ENCODE measurements at places on chromosomes 5 and 9. TPM values are rescaled to one million over a fixed set of nuclear protein-coding genes. Genes with fewer than 3 reads are reported as not detected.
A peak's percentile ranks its signal among the peaks of the same experiment; 100 is the strongest.

The FSD1L gene
- 8.4 TPM for total RNA-seq

The CAMK4 gene
- 1.1 TPM for total RNA-seq

The CDKN2B-AS1 gene
- 1.8 TPM for total RNA-seq

The C5orf15 gene
- 27.1 TPM for total RNA-seq

The C9orf50 gene
- 0.35 TPM for total RNA-seq

The IFNA2 gene
- not detected for total RNA-seq

The CDKN2B gene
- 11.8 TPM for total RNA-seq

The C7 gene
- total RNA-seq = 293 TPM

The LCN9 gene
- total RNA-seq = not detected

The EQTN gene
- total RNA-seq = 0.97 TPM

The FGFR4 gene
- total RNA-seq = 0.77 TPM

The CYLC2 gene
- total RNA-seq = not detected

The DAB2IP gene
- total RNA-seq = 40.6 TPM

The MYOZ3 gene
- 69.1 TPM for total RNA-seq

The INSL6 gene
- total RNA-seq = 0.48 TPM

The OR1J2 gene
- total RNA-seq = not detected

The BAAT gene
- total RNA-seq = not detected

DNA sequence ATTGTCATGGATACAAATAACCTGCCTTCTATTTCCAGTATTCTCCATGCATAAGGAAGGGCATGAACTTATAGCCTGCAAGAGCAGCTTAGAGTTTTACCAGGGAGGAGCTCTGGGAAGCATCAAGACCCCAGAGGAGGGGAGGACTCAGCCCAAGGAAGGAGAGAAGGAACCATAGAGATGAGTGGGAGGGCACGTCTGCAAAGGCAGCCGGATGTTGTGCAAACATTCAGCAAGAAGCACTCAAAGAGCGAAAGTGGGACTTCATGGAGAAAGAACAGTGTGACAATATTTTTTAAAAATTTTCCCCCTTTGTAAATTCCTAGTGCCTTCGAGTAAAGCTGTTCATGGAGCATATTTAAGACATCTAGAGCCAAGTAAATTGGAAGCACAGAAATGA, 270.1 kb upstream of the PTGER4 start:
- DNase-seq = no peak

GRCh38 chr5:178357121-178357521, 124.5 kb upstream of the PHYKPL start:
- peak; percentile 18 for DNase-seq

GRCh38 chr5:176784218-176785165, 25.9 kb upstream of the UNC5A start:
- DNase-seq = no peak

DNA sequence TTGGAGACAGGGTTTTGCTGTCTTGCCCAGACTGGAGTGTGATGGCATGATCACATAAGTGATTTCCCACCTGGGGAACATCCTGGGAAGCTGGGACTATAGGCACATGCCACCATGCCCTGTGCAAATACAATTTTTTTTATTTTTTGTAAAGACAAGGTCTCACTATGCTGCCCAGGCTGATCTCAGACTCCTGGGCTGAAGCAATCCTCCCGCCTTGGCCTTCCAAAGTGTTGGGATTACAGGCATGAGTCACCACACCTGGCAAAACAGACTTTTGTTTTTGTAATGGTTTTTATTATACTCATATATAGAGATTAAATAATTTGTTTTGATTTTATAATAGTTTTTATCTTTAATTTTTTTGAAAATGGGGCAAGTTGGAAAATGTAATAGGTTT, 14.7 kb downstream of the DNAJC25 start:
- no peak for DNase-seq

GRCh38 chr9:131863306-131863896, 123.5 kb upstream of the RAPGEF1 start:
- DNase-seq = no peak

GRCh38 chr9:128124873-128125579, 2.5 kb downstream of the PTGES2 start:
- peak; percentile 56 for DNase-seq

- no peak for DNase-seq
Observed at GRCh38 chr9:4117835-4118610, 181.8 kb downstream of the GLIS3 start.

DNA sequence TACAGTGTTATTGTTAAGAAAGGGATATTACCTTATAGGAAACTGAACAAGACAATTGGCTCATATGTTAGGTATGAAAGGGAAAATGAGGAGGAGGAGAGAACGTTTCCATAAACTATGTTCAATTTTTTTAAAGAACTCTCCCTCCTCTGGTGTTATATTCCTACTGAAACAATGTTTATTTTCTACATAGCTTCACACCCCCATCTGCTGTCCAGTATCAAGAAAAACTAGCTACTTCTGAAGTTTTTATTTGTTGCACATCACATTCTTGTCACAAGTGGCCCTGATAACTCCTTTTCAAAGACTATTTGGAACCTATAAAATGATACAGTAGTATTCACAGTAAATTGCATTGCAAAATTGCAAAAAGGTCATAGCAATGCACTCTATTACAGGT, 223.4 kb upstream of the FAM174A start:
- DNase-seq = no peak

GRCh38 chr5:13992795-13993194, 48.3 kb upstream of the DNAH5 start:
- no peak for DNase-seq

- DNase-seq = no peak
Observed at GRCh38 chr5:132269635-132270334, 12.3 kb downstream of the PDLIM4 start.

- DNase-seq = no peak
Observed at GRCh38 chr5:140988100-140988499, 21.8 kb downstream of the PCDHAC2 start.

GRCh38 chr5:164352695-164353094, 847.3 kb downstream of the MAT2B start:
- DNase-seq = no peak

GRCh38 chr9:81077572-81077971, 611.8 kb downstream of the TLE1 start:
- no peak for DNase-seq

DNA sequence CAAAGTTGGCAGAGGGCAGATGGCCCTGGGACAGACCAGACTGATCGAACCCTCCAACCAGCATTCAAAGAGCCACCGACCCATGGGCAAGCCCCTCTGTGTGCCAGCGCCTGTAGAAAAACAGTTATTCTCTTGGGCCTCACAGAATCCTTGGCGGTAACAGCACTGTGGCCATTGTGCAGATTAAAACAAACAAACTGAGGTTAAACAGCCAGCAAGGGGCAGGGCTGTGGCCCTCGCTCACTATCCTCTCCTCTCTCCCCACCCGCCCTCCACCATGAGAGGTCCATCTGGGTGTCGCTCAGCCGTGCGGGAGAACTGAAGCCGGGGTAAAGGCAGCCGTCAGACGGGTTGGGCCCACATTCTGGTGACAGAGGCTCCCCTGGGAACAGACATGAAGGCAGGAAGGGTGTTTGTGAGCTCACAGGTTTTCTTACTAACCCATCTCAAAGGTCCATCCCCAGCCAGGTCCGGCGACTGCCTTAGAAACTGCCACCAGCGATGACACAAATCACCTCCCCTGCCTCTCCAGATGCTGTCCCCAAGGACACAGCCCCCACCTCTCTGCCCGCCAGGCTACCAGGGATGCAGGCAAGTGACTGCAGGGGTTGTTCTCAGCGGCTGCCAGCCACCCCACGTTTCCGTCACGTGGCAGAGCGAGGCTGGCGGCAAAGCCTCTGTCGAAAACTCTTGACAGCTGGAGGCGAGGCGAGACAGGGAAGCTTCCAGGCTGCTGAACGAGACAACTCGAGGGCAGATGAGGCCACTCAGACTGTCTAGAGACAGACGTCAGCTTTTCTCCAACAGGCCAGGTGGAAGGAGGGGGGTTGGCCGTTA, 75.8 kb upstream of the SARDH start:
- DNase-seq = no peak

GRCh38 chr5:117494188-117494587, 919.6 kb upstream of the SEMA6A start:
- no peak for DNase-seq

DNA sequence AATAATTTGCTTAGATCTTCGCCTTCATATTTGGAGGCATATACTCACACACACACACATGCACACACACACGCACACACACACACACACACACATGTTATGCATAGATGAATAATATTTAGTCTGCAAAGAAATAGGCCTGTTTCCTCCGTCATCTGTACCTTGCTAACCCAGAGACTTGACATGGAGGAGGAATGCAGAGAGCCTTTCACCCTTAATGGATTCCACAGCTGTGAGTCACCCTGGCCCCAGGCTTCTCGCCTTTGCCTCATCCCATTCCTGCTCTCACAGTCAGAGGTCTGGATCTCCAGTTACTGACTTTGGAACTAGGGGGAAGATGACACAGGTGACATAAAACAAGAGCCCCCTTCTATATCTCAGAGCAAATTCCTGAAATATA, 29.7 kb downstream of the ZNF462 start:
- peak; percentile 46 for DNase-seq

DNA sequence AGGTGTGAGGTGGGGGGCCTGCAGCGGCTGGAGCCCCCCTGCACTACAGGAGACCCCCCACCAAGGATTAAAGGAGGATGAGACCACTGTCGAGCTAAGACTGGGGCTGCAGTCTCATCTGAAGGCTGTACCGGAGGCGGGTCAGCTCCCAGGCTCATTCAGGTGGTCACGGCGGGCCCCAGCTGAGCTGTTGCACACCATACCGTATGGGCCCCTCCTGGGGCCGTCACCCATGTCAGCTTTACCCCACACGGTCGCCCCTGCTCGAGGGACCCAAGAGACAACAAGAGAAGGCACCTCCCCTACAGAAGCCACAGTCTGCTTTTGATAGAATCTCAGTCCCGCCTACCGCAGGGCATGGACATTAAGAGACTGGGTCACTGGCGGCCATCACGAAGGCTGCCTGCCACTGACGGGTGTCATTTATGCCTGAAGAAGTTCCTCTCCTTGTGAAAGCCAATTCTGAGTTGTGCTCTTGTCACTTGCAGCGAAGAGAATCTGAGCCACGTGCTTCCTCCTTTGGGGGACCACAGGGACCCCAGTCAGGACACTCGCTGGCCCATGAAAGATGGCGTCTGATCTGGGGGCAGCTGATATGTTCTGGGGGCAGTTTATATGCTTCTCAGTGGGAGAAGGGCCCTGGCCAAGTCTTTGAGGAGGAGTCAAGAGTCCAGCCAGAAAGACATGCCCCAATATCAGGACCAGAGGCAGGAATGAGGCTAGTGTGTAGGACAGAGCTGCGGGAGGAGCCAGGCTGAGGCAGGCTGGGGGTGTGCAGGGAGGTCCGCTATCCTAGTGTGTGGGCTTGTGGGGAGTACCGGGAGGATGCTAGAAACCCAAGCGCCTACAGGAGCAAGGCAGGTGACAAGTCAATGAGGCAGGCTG, 102.4 kb downstream of the ZNF354C start:
- peak; percentile 9 for DNase-seq

DNA sequence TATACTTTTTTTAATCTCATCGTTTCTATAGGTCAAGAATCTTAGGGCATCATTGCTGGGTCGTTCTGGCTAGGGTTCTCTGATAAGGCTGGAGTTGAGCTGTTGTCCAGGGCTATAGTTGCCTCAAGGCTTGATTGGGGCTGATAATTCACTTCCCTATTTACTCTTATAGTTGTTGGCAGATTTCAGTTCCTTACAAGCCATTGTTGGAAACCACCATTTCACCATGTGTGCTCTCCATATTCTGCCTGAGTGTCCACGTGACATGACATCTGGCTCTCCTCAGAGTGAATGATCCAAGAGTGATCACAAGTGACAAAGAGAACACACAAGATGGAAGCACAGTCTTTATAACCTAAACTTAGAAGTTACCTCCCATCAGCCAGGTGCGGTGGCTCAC, 852.2 kb downstream of the EFNA5 start:
- no peak for DNase-seq

DNA sequence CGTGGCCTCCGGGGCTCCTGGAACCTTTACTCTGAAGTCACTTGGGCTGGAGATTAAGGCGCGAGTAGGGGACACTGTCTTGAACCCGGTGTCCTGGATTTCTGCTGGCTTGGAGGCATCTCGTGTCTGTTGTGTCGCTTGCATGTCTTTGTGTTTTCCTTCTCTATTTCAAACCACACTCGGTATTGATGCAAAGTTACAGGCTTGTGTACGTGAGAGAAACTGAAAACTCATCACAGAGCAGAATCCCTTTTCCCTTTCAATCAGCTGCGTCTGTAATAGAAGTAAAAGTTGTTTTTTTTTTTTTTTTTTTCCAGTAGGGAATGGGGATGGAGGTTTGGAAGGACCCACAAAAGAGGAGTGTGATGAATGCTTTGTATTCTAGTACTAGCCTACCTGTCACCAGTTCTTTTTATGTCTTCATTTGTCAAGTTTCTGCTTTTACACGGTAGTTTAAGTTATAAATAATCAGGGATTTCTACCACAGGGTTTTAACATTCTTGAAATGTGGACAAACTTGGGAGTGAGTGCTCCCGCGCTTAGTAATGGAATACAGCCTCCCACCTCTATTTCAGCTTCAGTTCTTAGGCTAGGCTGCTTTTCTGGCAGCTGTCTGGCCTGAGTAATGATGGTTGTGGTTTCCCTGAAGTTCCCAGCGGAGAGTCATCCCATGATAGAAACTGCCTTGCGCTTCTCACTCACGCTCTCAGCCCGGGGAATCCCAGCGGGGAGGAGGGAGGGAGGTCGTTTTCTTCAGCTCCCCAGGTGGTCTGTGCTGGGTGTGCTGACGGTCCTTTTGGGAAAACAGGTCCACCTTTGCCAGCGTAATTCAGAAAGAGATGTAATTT, 763 bp downstream of the TJP2 start:
- DNase-seq = peak; percentile 74

- DNase-seq = no peak
Observed at GRCh38 chr9:129828051-129828450, 4.1 kb upstream of the TOR1A start.

DNA sequence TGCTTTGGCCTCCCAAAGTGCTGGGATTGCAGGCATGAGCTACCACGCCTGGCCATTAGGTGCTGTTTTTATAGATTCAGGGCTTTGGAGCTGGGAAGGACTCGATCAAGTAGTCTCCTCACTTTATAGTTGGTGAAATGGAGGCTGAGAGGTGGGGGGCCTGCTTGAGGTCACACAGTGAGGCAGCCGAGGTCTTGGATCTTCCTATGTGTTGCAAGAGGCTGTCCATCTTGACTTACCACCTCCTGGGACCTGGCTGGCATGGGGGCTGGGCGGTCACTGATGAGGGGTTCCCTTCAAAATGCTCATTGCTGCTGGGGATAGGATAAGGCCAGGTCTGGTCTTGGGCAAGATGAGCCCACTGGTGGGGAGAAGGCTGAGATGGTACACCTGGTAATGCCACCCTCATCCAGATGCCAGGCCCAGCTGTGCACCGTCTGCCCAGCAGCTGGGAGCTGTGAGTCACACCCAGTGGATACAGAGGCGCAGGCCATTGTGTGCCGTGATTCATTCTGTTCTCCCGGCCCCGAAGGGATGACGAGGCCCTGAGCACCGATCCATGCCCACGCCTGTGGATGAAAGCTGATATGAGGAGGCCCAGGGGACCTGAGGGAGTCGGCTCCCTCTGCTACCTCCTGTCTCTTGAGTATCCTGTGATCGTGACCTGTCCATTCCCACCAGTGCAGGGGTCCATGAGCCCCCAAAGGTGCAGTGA, 10.5 kb upstream of the NDST1 start:
- DNase-seq = peak; percentile 64

GRCh38 chr5:52801329-52801728, 13.6 kb downstream of the ITGA1 start:
- DNase-seq = no peak
